ENCODE measurements at places on chromosomes 13 and 19. TPM values are rescaled to one million over a fixed set of nuclear protein-coding genes. Genes with fewer than 3 reads are reported as not detected.

DNA sequence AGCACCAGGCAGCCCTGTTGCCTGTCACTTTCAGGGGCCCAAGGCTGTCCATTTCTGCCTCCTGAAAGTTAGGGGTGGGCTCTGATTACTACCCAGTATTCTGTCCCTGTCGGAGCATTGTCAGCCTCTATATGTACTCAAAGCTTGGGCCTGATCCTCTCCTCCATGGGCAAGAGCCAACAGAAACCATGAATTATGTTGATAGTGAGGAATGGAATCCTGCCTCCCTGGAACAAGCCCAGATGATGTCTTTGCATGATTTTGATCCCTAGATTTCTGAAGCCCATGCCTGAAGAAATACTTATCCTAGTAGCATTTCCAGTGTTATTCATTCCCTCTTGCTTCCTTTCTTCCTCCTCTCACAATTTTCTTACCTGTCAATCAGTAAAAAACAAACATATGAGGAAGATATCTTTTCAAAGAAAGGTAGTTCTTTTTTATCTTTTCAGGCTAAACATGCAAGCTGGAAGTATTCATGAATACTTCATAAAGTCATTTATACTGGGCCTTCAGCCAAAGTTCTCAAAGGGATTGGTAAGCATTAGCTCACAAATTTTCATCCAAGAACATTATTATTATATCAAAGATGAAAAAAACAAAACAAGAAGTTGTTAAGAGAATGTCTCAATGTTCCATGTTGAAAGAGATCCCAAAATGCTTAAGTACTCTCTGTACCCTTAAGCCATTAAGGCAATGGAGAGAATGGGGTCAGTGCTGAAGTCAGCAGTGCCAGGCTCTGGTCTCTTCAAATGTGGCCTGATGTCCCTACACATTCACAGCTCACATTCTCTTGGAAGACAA, 171.7 kb downstream of the NHLRC3 start:
- DNase-seq = no peak

GRCh38 chr13:100089465-100090032, 656 bp downstream of the PCCA start:
- DNase-seq = no peak

DNA sequence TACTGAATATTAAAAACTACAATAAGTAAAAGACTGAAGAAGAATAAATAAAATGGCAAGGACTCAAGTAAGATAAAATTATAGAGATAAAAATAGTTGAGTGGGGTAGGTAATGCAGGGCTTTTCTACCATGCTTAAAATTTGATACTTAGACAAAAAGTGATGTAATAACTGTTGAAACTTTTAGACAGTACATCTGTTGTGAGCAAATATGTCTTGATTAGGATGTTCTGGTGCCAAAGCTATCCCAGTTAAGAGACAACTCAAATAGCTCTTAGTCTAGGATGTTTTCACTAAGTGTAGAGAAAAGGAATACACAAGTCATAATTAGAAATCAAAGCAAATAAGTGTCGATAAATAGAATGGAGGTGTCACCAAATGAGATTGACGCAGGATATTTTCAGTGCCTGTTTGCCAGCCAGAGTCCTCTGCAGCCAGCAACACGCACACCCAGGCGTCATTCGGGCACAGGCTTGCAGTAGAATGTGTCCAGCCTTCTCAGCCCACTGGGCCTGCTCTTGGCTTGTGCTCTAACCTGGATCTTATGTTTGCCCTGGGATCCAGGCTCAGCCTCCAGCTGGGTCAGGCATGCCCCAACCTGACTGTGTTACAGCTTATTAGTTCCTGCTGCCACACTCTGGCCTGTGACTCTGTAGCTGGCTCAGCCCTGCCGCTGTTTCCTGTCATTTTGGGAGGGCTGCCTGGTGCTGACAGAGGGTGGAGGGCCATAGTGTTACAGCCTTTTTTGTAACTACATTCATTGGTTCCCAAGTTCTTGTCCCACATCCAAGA, 766.2 kb downstream of the PCDH17 start:
- DNase-seq = no peak

DNA sequence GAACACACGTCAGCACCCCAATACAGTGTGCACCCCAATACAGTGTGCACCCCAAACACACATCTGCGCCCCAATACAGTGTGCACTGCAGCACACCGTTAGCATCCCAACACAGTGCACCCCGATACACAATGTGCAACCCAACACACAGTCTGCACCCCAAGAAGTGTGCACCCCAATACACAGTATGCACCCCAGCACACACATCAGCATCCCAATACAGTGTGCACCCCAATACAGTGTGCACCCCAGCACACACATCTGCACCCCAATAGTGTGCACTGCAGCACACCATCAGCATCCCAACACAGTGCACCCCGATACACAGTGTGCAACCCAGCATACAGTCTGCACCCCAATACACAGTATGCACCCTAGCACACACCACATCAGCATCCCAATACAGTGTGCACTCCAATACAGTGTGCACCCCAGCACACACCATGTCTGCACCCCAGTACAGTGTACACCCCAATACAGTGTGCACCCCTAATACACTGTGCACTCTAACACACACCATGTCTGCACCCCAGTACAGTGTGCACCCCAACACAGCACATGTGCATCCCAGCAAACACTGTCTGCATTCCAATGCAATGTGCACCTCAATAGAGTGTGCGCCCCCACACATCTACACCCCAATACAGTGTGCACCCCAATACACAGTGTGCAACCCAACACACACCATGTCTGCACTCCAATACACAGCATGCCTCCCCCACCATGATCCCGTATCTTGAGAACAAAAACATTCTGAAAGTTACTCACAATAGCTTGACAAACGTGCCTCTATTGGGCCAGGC, 855 bp upstream of the CARS2 start:
- no peak for DNase-seq

DNA sequence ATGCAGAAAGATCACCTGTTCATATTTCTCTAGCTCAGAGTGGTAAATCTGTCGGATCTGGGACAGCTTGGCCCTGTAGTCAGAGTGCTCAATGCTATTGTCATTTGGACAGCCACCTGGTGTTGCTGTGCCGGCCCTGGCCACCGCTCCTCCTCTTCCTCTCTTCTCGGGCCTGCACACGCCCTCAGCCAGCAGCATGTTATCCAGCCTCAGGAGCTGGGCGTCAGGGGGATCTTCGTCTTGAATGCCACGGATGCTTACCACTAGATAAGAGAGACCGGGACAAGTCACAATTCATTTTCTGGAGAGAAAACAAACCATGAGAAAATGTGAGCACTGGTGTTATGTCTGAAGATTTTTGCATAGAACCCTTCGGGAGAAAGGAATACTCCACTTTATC, 32.5 kb downstream of the CILP2 start:
- no peak for DNase-seq

The BCL3 gene
- 11.0 TPM for polyA plus RNA-seq

The CD177 gene
- polyA plus RNA-seq = 0.19 TPM

DNA sequence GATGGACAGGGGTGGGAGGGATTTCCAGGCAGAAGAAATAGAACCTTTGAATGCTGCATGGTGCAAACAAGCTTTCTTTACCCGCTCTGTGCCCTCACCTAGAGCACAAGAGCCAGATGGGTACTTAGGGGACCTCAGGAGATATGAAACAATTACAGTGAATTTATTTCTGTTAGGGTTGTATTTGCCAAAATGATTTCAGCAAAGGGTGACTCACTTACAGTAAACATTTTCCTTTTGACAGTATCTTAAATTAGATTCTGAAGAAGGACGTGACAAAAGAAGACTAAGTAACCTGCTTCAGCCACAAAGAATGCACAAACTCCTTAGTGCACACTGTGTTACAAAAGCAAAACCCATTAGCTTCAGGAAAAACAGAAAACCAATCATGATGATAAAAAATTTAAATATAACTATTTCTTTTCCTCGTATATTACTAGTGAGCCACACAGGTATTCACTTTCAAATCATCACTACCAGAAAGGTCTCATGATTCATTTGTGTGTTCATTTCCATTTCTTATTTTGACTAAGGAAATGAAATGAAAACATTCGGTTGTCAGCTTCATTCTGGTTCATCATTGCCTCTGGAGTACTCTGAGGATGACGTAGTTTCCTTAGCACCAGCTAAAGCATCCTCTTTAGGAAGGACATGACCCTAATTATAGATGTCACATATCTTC, 158.8 kb downstream of the NHLRC3 start:
- DNase-seq = no peak

DNA sequence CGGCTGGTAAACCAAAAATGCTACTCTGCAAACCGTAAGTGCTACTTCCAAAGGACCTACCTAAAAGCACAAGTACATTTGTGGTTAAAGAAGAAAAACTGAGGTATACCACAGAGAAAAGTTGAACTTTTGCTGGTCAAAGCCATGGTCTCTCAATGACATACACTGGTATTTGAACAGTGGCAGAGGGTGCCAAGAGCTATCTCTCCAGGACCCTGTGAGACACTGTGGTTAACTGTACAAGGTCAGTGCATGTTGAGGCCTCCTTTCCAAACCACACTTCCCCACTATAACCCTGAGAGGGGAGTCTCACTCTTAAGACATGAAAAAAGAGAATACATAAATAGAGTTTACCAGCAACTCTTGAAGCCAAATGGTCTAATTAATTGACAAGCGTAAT, 49.5 kb downstream of the COL4A1 start:
- DNase-seq = no peak

DNA sequence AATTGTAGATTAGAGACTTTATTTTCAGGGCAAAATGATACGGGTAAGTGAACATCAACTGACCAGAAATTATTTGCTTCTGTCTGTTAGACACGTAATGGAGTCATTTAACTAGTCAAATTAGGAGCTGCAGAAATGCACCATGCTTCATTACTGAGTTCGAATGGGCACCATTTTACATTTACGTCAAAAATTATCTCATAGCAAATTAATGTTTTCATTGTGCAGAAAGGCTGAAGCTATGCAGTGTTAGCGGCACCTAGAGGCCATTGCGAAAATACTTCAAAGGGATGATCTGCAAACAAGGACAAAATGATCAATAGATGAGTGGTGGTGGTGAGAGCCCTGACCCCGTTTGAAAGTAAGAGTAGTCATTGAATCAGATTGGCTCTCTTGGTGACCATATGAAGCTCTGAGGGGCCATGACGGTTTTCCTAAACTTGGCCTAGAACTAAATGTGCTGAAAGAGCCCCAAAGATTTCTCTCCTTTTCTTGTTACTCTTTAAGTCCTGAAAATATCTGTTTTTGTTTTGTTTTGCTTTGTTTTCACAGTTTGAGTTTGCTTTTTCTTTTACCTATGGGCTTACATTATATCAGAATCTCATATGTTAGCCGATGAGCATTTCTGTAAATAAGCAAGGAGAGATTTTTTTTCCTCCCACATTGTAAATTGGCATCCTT, 277.9 kb downstream of the ZNF536 start:
- DNase-seq = no peak

DNA sequence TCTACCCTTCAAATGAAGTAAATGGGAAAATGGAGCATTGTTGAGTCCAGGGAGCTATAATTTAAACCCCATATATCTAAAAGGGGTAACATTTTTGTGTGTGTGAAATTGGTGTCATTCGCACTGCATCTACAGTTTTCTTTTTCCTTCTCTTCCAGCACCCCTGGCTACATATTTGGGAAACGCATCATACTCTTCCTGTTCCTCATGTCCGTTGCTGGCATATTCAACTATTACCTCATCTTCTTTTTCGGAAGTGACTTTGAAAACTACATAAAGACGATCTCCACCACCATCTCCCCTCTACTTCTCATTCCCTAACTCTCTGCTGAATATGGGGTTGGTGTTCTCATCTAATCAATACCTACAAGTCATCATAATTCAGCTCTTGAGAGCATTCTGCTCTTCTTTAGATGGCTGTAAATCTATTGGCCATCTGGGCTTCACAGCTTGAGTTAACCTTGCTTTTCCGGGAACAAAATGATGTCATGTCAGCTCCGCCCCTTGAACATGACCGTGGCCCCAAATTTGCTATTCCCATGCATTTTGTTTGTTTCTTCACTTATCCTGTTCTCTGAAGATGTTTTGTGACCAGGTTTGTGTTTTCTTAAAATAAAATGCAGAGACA, 28.6 kb downstream of the ALOX5AP start:
- DNase-seq = no peak

DNA sequence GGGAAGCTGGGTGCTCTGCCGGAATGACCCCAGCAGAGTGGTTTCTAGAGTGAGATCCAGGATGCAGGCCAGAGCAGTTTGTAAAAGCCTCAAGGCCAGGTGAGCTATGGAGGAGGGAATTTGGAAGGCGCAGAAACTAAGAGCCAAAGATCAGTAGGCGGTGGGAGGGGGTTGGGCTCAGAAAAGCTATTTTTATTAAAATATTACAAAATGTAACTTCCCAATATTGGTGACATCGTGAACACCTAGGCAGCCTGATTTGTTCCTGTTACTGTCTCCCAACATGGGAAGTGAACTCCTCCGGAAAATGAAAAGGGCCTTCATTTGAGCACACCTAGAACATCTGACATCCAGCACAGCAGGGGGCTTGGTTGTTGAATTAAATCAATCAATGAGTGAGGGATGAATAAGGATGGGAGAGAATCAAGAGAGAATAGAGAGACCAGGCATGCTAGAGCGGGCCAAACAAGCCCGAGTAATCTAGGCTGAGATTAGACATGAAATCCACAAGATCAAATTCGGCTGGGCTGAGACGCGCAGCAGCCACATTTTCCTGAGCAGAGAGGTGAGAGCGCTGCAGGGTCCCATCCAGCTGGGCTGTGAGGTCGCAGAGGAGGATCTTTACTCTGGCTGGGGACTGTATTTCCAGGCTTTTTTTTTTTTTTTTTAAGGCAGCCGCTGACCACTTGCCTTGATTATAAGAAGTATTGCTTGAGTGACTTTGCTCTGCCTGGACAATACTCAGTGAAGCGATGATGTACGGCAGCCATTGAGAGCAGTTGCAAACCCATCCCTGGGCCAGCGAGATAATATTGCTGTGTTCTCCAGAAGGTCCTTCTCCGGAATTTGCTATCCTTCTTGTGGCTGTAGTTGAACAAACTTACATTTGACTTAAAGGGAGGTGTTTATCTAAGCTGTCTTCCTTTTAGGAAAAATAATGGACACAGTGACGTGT, 178.0 kb upstream of the KL start:
- DNase-seq = no peak

- no peak for DNase-seq
These were observed 20.4 kb upstream of the ZNF536 start for GRCh38 chr19:30351774-30352173.

DNA sequence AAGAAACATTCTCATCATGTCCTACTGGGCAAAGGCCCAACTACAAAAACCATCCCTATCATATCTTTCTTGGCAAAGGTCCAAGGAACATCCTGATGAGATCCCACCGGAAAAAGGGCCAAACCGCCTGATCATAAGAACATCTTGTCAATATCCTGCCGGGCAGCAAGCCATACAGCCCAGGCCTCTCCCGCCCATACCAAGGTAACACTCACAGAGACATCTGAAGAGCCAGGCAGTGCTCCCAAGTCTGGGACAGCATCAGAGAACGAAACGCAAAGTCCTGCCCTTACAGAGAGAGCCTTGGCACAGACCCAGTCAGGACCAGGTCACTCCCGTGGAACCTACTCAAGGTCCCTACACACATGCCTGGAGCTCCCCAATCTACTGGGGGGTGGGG, 18.5 kb upstream of the ZNF331 start:
- DNase-seq = no peak

- DNase-seq = no peak
These were observed 24.7 kb upstream of the USPL1 start for GRCh38 chr13:30593001-30593400.
